Left lung (tissue), 14 donors: ENCODE measurements at places on chromosomes 6 and 20. TPM values are rescaled to one million over a fixed set of nuclear protein-coding genes. Genes with fewer than 3 reads are reported as not detected.

The AVP gene
- not detected for polyA plus RNA-seq

The ZC2HC1B gene
- not detected for polyA plus RNA-seq

The ENPP5 gene
- 8.8 TPM for polyA plus RNA-seq

The CCR6 gene
- polyA plus RNA-seq = not detected

The CCM2L gene
- 16.5 TPM for polyA plus RNA-seq

The HUS1B gene
- polyA plus RNA-seq = 0.44 TPM

The WASF1 gene
- polyA plus RNA-seq = 27.3 TPM

The SLC2A4RG gene
- polyA plus RNA-seq = 138 TPM

The BEND6 gene
- polyA plus RNA-seq = 1.1 TPM

The TREML1 gene
- 1.8 TPM for polyA plus RNA-seq

The ERVFRD-1 gene
- polyA plus RNA-seq = 0.13 TPM

The SH3BGRL2 gene
- 43.6 TPM for polyA plus RNA-seq

The KHDRBS2 gene
- 12.9 TPM for polyA plus RNA-seq

The CYP24A1 gene
- polyA plus RNA-seq = not detected

The L3MBTL1 gene
- 25.4 TPM for polyA plus RNA-seq

The CAGE1 gene
- polyA plus RNA-seq = not detected

The MRAP2 gene
- 6.8 TPM for polyA plus RNA-seq

The DDO gene
- 1.1 TPM for polyA plus RNA-seq

The DEFB110 gene
- polyA plus RNA-seq = not detected

The KHDC1L gene
- polyA plus RNA-seq = 0.24 TPM

The PHACTR3 gene
- 6.5 TPM for polyA plus RNA-seq

The NDRG3 gene
- 30.9 TPM for polyA plus RNA-seq

The CASS4 gene
- polyA plus RNA-seq = 22.9 TPM

The MOG gene
- not detected for polyA plus RNA-seq

The SPATS1 gene
- polyA plus RNA-seq = not detected

The PSORS1C2 gene
- polyA plus RNA-seq = not detected

The PAX1 gene
- polyA plus RNA-seq = not detected

The TREML2 gene
- polyA plus RNA-seq = 0.24 TPM

The TIAM2 gene
- 21.7 TPM for polyA plus RNA-seq

The TFAP2D gene
- polyA plus RNA-seq = not detected

The PTGIS gene
- 7.1 TPM for polyA plus RNA-seq

The MPC1 gene
- 36.5 TPM for polyA plus RNA-seq

The KCNG1 gene
- 0.84 TPM for polyA plus RNA-seq

The NOL7 gene
- polyA plus RNA-seq = 78.2 TPM

The ANKRD66 gene
- 2.9 TPM for polyA plus RNA-seq

The FAM217A gene
- 4.8 TPM for polyA plus RNA-seq

The ZBTB46 gene
- polyA plus RNA-seq = 12.7 TPM

The C20orf202 gene
- 1.7 TPM for polyA plus RNA-seq

The PI3 gene
- not detected for polyA plus RNA-seq

The BHLHE23 gene
- polyA plus RNA-seq = not detected

The COL11A2 gene
- 6.1 TPM for polyA plus RNA-seq

The SIRPG gene
- polyA plus RNA-seq = 0.37 TPM

The RBM24 gene
- 4.4 TPM for polyA plus RNA-seq

The SOBP gene
- polyA plus RNA-seq = 7.5 TPM

The RBM39 gene
- polyA plus RNA-seq = 699 TPM

The SIRPB2 gene
- polyA plus RNA-seq = 1.4 TPM

The KIF6 gene
- 1.6 TPM for polyA plus RNA-seq

The POU5F1 gene
- 1.4 TPM for polyA plus RNA-seq

The PSMB9 gene
- 12.9 TPM for polyA plus RNA-seq

The SLC35D3 gene
- 1.6 TPM for polyA plus RNA-seq

The LAMA2 gene
- 69.5 TPM for polyA plus RNA-seq

The TOX2 gene
- 42.6 TPM for polyA plus RNA-seq

The CLVS2 gene
- polyA plus RNA-seq = 0.16 TPM

The VWA7 gene
- 1.9 TPM for polyA plus RNA-seq

The DOK5 gene
- polyA plus RNA-seq = 2.3 TPM
